NCI-H187 treated with DMSO at 0.1 percent for 48 hours (cell line): ENCODE measurements at places on chromosomes 3 and 15.

GRCh38 chr3:147393943-147394883 lies 12.1 kb downstream of the ZIC4 start:
- DNase-seq, result no peak

- DNase-seq, result no peak
Measured at GRCh38 chr3:13547591-13548371, 1.1 kb upstream of the FBLN2 start.

DNA sequence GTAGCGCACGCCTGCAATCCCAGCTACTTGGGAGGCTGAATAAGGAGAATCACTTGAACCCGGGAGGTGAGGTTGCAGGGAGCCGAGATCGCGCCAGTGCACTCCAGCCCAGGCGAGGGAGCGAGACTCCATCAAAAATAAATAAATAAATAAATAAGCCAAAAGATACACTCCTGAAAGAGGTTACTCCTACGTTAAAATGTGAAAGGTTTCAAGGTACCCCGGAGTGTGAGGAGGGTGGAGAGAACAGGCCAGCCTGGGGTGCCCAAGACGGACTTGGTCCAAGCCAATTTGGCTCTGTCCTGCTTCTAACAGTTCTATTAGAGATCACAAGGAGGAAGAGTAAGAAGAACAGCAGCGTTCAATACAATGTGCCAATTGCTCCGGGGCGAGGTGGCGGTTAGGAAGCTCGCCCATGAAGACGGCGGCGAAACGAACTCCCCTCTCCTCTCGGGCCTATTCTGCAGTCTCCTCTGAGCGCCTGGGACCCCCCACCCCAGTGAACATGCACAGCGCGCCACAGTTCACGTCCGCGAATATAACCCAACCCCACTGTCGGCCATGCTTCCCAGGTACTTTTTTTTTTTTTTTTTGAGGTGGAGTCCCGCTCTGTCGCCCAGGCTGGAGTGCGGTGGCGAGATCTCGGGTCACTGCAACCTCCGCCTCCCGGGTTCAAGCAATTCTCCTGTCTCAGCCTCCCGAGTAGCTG lies 942 bp downstream of the ELP6 start:
- no peak for DNase-seq

DNA sequence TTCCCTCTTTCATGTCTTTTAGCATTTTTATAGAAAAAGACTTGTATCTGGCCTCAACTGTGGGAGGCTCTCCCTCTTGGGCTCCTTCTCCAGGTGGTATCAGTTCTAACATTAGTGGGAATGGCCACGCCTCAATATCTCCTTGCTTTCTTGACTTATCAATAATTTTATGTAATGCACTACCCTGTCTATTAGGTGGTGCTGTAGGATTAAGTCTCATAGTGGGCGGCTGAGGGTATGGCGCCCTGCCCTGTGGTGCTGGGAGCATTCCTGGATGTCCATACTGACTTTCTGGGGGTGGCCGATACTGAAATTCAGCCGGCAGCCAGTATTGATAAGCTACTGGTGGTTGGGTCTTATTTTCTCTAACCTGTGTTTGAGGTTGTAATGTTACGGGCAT lies 8.7 kb upstream of the RPUSD3 start:
- DNase-seq, result no peak

DNA sequence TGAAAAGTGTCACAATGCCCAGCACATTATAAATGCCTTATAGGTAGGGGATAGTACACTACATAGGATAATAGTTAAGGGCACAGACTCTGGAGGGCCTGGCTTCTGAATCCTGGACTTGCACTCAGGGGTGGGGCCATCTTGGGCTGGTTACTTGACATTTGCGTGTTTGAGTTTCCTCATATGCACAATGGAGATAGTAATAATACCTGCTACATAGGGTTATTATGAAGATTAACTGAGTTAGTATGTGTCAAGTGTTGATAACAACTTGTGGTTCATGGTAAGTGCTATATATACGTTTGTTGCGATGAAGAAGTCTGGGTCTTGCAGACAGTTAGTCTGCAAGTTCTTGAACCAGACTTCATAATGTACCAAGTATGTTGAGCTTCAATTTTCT lies 37.0 kb downstream of the MITF start:
- DNase-seq, result no peak

DNA sequence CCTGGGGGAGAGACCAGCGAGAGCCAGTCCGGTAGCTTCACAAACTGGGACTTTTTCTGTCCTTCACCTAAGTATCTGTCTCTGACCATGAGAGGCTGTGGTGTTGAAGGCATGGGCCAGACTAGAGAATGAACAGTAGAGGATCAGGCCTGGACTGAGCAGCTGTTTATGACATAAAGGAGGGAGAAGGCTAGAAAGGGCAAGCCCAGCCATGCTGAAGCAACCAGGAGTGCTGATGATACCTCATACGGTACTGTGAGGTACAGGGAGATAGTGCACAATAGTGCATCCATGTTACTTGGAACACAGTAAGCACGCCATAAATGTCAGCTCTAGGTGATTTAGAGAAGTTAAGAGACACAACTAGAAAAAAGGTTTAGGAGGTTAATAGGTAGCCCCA lies 22.6 kb upstream of the TIMP4 start:
- DNase-seq, result no peak

GRCh38 chr3:128133273-128133883 lies 9.8 kb upstream of the RUVBL1 start:
- no peak for DNase-seq

DNA sequence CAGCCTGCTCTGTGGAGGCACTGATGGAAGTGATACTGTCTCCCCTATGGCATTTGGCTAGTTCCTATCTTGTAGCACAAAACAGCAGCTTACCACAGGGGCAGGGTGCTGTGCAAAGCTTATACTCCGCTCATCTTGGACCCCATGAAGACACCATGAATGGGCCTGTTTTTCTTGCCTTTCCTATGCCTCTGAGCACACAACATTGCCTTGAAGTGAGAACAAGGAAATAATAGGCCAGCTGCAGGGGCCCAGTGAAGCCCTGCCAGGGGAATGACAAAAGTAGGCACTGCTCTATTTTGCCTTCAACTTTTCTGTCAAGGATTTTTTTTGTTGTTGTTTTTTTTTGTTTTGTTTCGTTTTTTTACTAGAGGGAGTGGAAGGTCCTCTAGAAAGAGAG lies 110.3 kb downstream of the PDE8A start:
- DNase-seq, result no peak

DNA sequence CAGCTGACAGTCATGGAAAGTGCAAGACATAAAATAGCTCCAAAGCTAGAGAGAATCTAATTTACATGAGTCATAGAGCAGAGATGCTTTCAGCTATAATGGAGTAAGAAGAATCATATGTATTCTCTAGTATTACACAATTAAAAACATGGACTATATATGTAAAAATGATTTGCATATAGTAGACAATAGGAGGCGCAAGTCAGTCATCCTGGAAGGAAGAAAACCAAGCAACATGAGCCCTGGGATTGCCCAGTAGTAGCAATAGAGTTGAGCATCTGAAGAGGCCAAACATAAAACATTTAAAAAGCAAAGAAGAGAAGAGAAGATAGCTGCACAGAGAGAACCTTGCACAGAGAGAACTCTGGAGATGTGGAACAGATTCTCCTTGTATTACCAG lies 455.0 kb downstream of the EPHA3 start:
- DNase-seq, result no peak

- DNase-seq, result no peak
Measured at GRCh38 chr3:7667774-7668173, 806.9 kb downstream of the GRM7 start.

GRCh38 chr15:56732135-56732885 lies 999 bp downstream of the ZNF280D start:
- DNase-seq, result no peak

DNA sequence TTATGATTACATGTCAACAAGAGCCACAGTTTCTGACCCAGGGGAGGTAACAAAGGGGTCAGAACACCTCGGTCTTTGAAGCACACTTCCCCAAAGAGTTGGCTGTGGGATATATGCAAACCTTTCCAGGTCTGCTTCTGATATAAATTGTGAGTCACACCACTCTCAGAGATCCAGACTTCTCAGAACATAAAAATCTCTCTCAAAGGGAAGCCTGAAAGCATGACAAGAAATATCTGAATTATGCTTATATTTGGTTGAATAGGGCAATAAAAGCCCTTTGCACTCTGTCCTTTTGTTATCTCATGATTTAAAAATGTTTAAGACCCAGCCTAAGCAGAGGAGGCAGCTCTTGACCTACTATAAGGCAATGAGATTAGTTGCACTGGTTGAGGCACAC lies 56.8 kb downstream of the MYH15 start:
- no peak for DNase-seq

- no peak for DNase-seq
Measured at GRCh38 chr3:50563867-50564266, 3.7 kb downstream of the C3orf18 start.

- no peak for DNase-seq
Measured at GRCh38 chr3:179046497-179047353, 24.9 kb downstream of the ZMAT3 start.

DNA sequence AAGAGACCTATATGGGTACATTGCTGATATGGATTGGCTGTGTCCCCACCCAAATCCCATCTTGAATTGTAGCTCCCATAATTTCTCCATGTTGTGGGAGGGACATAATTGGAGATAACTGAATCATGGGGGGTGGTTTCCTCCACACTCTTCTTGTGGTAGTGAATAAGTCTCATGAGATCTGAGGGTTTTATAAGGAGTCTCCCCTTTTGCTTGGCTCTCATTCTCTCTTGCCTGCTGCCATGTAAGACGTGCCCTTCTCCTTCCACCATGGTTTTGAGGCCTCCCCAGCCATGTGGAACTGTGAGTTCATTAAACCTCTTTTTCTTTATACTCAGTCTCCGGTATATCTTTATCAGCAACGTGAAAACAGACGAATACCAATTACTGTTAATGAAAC lies 5.0 kb upstream of the ARRDC4 start:
- no peak for DNase-seq

DNA sequence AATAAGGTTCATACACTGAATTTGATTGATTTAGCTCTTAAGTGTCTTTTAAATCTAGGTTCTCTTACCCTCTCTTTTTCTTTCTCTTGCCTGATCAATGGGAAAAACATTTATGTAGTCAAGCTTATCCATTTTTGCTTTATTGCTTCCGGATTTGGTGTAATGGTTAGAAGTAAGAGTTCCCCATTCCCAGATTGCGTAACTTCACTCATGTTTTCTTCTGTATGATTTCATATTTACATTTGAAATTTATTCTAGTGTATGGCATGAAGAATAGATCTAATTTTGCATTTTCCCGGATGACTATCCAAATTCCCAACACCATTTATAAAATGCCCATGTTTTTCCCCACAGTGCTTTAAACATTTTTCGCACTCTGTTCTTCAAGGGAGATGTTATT lies 27.9 kb upstream of the SV2B start:
- DNase-seq, result no peak

GRCh38 chr3:126743350-126743749 lies 39.3 kb downstream of the CHCHD6 start:
- DNase-seq, result no peak

GRCh38 chr15:75663931-75664421 lies 16.3 kb downstream of the SNX33 start:
- DNase-seq, result no peak

GRCh38 chr3:195123281-195123691 lies 147.7 kb downstream of the XXYLT1 start:
- DNase-seq, result no peak

DNA sequence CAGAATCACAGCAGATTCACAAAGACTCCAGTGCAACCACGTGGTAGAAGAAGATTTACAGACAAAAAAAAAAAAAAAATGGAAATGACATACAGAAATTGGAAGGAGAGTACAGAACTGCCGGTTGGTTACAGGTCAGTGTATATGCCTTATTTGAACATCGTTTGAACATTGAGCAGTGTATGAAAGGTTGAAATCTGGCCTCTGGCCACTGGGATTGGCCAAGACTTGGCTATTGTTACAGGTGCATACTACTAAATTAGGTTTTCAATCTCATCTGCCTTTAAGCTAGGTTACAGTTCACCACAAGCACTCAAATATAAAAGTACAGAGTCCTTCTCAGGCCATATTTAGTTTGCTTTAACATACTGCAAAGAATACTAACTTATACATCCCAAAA lies 59.8 kb downstream of the THBS1 start:
- DNase-seq, result no peak

DNA sequence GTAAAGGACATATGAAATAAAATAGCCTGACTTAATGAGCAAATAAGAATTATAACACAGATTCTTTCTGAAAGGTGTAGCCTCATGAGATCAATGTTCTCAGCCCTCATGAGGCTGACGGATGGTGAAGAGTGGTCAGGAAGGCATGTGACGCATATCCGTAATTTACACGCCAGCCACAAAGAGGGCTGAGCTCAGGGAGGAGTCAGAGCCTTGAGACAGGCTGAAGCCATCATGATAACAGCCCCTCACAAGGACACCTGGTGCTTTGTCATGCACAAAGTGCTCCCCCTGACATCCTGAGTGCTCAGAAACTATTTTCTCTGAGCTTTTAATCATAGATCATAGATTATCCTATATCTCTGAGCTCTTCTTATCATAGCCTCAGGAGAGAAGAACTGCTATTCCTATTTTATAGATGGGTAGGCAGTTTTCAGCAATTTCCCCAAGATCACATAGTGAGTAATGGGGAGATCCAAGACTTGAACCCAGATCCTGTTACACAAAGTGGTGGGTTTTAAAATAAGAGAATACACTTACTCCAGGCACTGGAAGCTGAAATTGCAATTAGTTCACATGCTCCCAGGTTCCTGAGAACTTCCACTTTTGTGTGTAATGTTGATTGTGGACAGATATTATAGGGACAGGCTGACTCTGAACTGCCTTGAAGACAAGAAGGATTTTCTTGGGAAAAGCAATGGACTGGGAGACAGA lies 267.1 kb downstream of the RPLP1 start:
- DNase-seq, result no peak

DNA sequence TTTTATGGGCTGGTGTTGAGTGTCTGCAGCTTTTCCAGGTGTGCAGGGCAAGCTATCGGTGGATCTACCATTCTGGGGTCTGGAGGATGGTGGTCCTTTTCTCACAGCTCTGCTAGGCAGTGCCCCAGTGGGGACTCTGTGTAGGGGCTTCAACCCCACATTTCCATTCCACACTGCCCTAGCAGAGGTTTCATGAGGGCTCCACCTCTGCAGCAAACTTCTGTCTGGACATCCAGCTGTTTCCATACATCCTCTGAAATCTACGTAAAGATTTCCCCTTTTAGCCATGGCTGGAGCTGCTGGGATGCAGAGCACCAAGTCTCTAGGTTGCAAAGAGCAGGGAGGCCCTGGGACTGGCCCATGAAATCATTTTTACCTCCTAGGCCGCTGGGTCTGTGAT lies 11.6 kb downstream of the RFX7 start:
- DNase-seq, result no peak
